ENCODE measurements at places on chromosomes 2 and 18. TPM values are rescaled to one million over a fixed set of nuclear protein-coding genes. Genes with fewer than 3 reads are reported as not detected.

Gene POTEF
- 10.3 TPM for polyA plus RNA-seq

Gene TXNDC2
- 212 TPM for polyA plus RNA-seq

Gene NPAS2
- 20.4 TPM for polyA plus RNA-seq

Gene CDK5R2
- polyA plus RNA-seq = 0.83 TPM

Gene TLX2
- polyA plus RNA-seq = 1.1 TPM

Gene EPB41L3
- 152 TPM for polyA plus RNA-seq

Gene KLHL29
- polyA plus RNA-seq = 3.3 TPM

Gene CD302
- polyA plus RNA-seq = 23.2 TPM

Gene DLX1
- 0.21 TPM for polyA plus RNA-seq
